Astrocyte (in vitro differentiated cells and primary cell): ENCODE measurements at places on chromosomes 12 and 14. TPM values are rescaled to one million over a fixed set of nuclear protein-coding genes. Genes with fewer than 3 reads are reported as not detected.

KRT74 gene
- total RNA-seq: not detected in 2 replicates

- H3K4me1 ChIP-seq: no peaks in the 10 kb centered on the region
- H3K27me3 ChIP-seq: no peaks in the 10 kb centered on the region
- H3K4me3 ChIP-seq: no peak overlapping the region
- DNase-seq: no peak
- no peak overlapping the region for H3K27ac ChIP-seq
Observed at GRCh38 chr14:43449291-43449690, 1057.8 kb downstream of the FSCB start.

ENDOU gene
- not detected in 2 replicates for total RNA-seq

GRCh38 chr14:104878582-104878981 lies 13.5 kb downstream of the CEP170B start:
- no peaks in the 10 kb centered on the region for H3K4me1 ChIP-seq
- no peak for DNase-seq
- H3K4me3 ChIP-seq: no peak overlapping the region
- H3K36me3 ChIP-seq: peaks cover 3% of the 10 kb centered on the region

DDN gene
- 0.50 and 0.55 TPM in 2 replicates for total RNA-seq

DNA sequence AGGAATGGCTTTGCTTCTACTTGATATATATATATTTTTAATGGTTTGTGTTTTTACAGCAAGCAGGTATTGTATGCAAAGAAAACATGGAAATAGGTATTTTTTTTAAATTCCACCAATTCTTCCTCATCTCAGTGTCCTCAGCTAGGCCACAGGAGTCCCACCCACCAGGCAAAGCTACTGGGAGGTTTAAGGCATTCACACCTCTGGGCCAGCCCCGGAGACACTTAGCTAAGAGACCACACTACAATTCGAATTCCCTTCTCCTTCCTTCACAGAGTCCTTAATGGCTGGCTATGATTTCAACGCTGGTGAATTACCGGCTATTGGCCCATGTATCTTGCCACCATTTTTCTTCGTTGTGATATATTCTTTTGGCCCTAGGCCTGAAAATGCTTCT lies 71.4 kb downstream of the SLC15A4 start:
- no peak overlapping the region for H3K27ac ChIP-seq
- no peaks in the 10 kb centered on the region for H3K4me1 ChIP-seq
- no peaks in the 10 kb centered on the region for H3K27me3 ChIP-seq
- no peaks in the 10 kb centered on the region for H3K36me3 ChIP-seq

- no peaks in the 10 kb centered on the region for H3K27me3 ChIP-seq
- H3K4me3 ChIP-seq: no peak overlapping the region
- DNase-seq: peak; percentile 34
- H3K27ac ChIP-seq: no peak overlapping the region
- no peaks in the 10 kb centered on the region for H3K36me3 ChIP-seq
- peaks cover 22% of the 10 kb centered on the region for H3K4me1 ChIP-seq
Observed at GRCh38 chr12:32273063-32273522, 126.3 kb upstream of the FGD4 start.

USP44 gene
- 4.3 and 5.4 TPM in 2 replicates for total RNA-seq

DNA sequence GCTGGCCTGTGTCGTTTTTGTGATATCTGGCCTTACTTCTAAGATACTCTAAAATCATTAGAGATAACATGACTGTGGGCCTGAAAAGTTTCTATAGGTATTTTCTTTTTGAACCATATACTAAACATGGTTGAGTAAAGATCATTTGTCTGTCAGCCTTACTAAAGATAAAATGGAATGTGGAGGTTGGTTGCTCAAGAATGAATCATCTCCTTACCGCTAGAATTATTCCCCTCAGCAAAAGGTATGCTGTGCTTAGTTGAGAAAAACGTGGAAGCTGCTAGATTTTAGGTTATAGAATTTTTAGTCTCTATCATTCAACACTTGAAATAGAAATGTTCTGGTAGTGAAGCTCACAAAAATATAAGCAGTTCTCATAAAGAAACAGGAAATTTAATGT lies 407.3 kb downstream of the AEBP2 start:
- no peak overlapping the region for H3K4me3 ChIP-seq
- H3K36me3 ChIP-seq: no peaks in the 10 kb centered on the region
- peak overlapping the region; percentile 67 for H3K27ac ChIP-seq
- peaks cover 13% of the 10 kb centered on the region for H3K4me1 ChIP-seq
- no peaks in the 10 kb centered on the region for H3K27me3 ChIP-seq

LPAR5 gene
- total RNA-seq: 0.73 and 0.89 TPM in 2 replicates

- peaks cover 4% of the 10 kb centered on the region for H3K4me1 ChIP-seq
- H3K4me3 ChIP-seq: no peak overlapping the region
- no peak overlapping the region for H3K27ac ChIP-seq
- peaks cover 76% of the 10 kb centered on the region for H3K36me3 ChIP-seq
- H3K27me3 ChIP-seq: no peaks in the 10 kb centered on the region
- DNase-seq: no peak
Observed at GRCh38 chr12:6526766-6527525, 7.4 kb upstream of the GAPDH start.

DNA sequence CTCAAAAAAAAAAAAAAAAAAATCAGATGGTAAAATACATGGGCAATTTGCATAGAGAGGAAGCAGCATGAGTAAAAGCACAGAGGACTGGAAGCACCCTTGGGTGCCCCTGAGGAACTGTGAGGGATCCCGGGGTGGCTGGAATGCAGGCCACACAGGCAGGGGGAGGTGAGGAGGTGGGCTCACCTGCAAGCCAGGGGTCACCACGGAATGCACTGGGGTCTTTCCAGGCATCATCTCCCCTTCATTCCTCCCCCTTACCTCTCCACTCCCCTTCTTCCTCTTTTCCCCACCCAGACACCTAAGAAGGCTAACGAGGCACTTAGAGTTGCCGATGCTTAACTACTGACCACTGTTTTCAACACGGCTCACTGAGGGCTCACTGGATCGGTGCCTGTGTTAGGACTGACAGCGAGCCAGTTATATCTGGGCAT lies 14.4 kb upstream of the HIP1R start:
- H3K4me3 ChIP-seq: no peak overlapping the region
- no peaks in the 10 kb centered on the region for H3K36me3 ChIP-seq
- DNase-seq: no peak
- no peak overlapping the region for H3K27ac ChIP-seq
- no peaks in the 10 kb centered on the region for H3K4me1 ChIP-seq

DDX54 gene
- 52.8 and 53.5 TPM in 2 replicates for total RNA-seq

LRTM2 gene
- not detected in 2 replicates for total RNA-seq

AMN gene
- total RNA-seq: 2.0 and 3.4 TPM in 2 replicates

C2CD5 gene
- total RNA-seq: 14.7 and 15.3 TPM in 2 replicates

GRCh38 chr12:107287436-107288413 lies 194.4 kb upstream of the CRY1 start:
- H3K36me3 ChIP-seq: no peaks in the 10 kb centered on the region
- peak; percentile 11 for DNase-seq
- H3K4me1 ChIP-seq: peaks cover 6% of the 10 kb centered on the region
- H3K27me3 ChIP-seq: no peaks in the 10 kb centered on the region
- H3K27ac ChIP-seq: no peak overlapping the region

LUM gene
- total RNA-seq: 76.4 and 128 TPM in 2 replicates

CPSF2 gene
- 58.6 and 60.9 TPM in 2 replicates for total RNA-seq

- H3K27me3 ChIP-seq: no peaks in the 10 kb centered on the region
- peaks cover 7% of the 10 kb centered on the region for H3K4me1 ChIP-seq
- DNase-seq: peak; percentile 36
- no peaks in the 10 kb centered on the region for H3K36me3 ChIP-seq
- no peak overlapping the region for H3K27ac ChIP-seq
Observed at GRCh38 chr12:25254271-25254880, 3.6 kb upstream of the KRAS start.

DNA sequence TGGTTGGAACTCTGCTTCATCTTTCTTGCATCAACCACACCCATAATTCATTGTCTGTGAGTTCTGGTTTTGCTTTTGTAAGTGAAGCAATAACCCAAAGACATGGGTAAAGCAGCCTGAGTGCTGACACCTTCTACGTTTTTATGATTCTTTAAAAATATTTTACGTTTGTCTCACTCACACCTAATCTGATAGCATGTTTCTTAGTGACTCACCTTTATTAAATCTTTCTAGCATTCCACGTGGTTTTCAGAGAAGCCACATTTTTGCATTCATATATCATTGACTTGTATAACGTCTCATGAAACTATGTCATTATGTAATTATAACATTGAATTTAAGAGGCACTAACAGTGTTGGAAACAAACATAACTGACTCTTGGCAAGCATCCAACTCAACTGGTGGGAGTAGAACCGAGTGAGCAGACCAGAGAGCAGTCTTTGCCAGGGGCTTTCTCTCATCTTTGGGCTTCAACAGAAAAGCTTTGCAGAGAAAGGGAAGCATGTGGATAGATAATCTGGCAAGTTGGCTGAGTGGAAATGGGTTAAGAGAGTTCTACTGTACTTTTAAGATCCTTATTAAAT lies 118.8 kb downstream of the TPH2 start:
- no peaks in the 10 kb centered on the region for H3K27me3 ChIP-seq
- H3K27ac ChIP-seq: no peak overlapping the region
- H3K36me3 ChIP-seq: no peaks in the 10 kb centered on the region
- no peak overlapping the region for H3K4me3 ChIP-seq

DNA sequence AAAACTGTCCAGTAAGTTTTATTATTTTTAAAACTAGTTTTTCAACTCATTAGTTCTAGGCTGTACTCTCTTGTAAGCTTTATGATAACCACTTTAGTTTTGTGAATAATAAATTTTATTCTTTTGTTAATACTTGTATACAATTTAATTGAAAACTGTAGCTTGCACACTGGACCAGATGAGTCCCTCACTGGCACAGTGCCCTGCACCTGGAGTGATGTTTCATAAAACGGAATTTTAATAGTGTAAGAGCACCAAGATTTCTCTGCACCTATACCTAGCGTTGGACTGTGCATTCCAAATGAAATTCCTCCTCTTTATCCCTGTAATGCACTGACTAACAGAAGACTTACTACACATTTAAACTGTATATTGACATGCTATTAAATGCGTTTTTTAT lies 80.8 kb downstream of the PRIMA1 start:
- H3K36me3 ChIP-seq: no peaks in the 10 kb centered on the region
- no peak overlapping the region for H3K27ac ChIP-seq
- H3K4me1 ChIP-seq: no peaks in the 10 kb centered on the region
- DNase-seq: no peak

- no peak for DNase-seq
- no peak overlapping the region for H3K4me3 ChIP-seq
- no peaks in the 10 kb centered on the region for H3K27me3 ChIP-seq
- H3K4me1 ChIP-seq: peaks cover 10% of the 10 kb centered on the region
- H3K27ac ChIP-seq: no peak overlapping the region
- H3K36me3 ChIP-seq: no peaks in the 10 kb centered on the region
Observed at GRCh38 chr12:6122201-6122600, 2.3 kb downstream of the VWF start.

SMIM41 gene
- total RNA-seq: 0.18 TPM in 1 of 2 replicates, not detected in the other

RDH5 gene
- total RNA-seq: 1.4 and 2.1 TPM in 2 replicates

- no peak overlapping the region for H3K4me3 ChIP-seq
- H3K4me1 ChIP-seq: no peaks in the 10 kb centered on the region
- no peaks in the 10 kb centered on the region for H3K36me3 ChIP-seq
- no peak overlapping the region for H3K27ac ChIP-seq
Observed at GRCh38 chr12:21973221-21973620, 32.0 kb upstream of the ABCC9 start.

DNA sequence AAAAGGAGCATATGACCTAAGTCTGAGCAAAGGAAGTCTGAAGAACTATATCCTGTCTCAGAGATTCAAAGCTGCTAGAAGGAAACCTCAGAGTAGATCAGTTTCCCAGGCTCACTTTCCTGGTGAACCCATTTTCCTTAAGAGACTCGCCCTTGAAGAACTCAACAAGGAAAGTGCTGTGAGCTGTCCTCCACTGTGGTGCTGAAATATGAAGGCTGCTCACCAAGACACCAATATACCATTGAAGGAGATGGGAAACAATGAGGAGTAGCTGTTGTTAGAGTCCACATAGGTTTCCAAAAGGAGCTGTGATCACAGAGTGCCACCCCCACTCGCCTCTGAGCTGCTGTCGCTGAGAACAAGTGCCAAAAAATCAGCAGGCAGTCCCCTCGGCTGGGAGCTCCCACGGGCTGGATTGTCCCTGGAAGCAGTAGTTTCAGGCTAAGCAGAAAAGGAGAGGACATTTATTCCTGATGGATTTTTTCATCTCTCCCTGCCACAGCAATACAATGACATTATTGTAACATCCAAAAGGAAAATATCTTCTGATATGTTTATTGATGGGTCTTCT lies 282.1 kb downstream of the RPS29 start:
- H3K36me3 ChIP-seq: no peaks in the 10 kb centered on the region
- no peaks in the 10 kb centered on the region for H3K4me1 ChIP-seq
- H3K27ac ChIP-seq: no peak overlapping the region
- peak; percentile 24 for DNase-seq
- no peak overlapping the region for H3K4me3 ChIP-seq

GRCh38 chr12:49051373-49051764 lies 9.2 kb downstream of the KMT2D start:
- DNase-seq: no peak
- H3K27ac ChIP-seq: no peak overlapping the region
- no peak overlapping the region for H3K4me3 ChIP-seq
- peaks cover 47% of the 10 kb centered on the region for H3K36me3 ChIP-seq

DNA sequence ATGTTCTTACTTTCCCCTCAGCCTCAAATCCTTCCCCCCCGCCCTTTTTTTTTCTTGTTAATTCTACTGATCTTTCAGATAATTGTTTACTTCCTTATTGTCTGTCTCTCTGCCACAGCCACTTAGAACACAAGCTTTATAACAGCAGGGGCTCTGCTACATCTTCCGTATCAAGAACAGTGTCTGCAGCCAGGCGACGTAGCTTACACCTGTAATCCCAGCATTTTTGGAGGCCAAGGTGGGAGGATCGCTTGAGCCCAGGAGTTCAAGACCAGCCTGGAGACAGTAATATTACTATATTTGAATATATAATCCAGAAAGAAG lies 5.4 kb downstream of the SOS2 start:
- no peaks in the 10 kb centered on the region for H3K36me3 ChIP-seq
- H3K27ac ChIP-seq: no peak overlapping the region
- no peak for DNase-seq
- H3K4me1 ChIP-seq: peaks cover 18% of the 10 kb centered on the region
- peak overlapping the region; percentile 19 for H3K4me3 ChIP-seq

GRCh38 chr12:54294152-54294952 lies 6.5 kb downstream of the NFE2 start:
- no peak overlapping the region for H3K4me3 ChIP-seq
- DNase-seq: no peak
- H3K4me1 ChIP-seq: no peaks in the 10 kb centered on the region

DCN gene
- 0.57 and 0.87 TPM in 2 replicates for total RNA-seq

SLC25A3 gene
- total RNA-seq: 653 and 660 TPM in 2 replicates
